ENCODE measurements at places on chromosomes 7 and 10.

DNA sequence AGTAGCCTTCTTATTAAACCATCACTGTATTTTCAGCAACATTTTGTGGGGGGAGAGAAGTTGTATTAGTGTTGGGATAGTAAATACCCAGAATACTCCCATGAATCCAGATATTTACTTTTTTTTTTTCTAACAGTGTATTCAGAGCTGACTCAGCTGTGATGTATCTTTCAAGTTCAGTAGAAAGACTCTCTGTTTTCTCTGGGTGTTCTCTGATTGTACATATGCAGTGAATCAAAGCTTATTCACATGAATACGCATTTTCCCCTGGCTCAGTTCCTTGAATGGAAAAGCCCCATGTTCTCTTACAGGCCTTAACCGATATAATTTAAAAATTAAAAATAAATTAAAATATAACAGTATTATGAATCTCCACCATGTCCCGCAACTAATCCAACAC, 1.3 kb downstream of the TFPI2 start:
- DNase-seq = no peak

DNA sequence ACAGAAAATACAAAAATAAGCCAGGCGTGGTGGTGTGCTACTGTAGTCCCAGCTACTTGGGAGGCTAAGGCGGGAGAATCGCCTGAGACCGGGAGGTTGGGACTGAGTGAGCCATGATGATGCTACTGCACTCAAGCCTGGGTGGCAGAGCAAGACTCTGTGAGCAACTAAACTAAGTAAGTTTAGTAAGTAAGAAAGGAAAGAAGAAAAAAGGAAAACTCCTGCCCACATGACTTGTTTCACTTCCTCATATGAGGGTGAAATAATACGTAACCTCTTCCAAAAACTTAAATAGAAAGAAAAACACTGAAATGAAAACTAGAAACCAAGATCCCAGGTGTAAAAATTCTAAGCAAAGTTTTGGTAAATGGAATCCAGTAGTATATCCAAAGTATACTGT, 79.6 kb downstream of the LARP4B start:
- DNase-seq = no peak

- no peak for DNase-seq
Measured at GRCh38 chr10:17256627-17257026, 28.6 kb downstream of the VIM start.

DNA sequence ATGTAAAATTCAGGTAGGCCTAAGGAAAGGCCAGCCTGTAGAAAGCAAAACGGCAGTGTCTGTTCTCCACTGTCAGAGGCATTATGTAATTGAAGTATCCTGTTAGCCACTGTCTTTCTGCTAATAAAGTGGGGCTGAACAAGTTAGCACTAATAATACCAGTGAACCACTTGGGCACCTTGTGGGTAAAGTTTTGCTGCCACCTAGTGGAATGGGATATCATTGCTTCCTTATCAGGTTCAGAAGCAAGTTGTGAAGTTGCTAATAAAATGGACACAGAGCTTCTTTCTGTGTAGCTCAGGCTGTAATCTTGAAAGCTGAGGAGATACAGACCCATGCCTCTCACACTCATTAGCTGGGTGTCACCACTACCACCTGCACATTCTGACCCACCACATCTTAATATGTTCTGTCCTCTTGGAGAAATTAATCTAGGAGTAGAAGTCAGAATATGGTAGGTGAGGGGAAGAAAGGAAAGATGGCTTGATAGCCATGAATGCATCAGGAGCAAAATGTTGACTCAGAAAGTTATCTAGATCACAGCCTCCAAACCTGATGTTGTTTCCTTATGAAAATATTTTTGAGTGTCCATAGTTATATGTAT, 175.1 kb downstream of the SEPTIN7 start:
- peak; percentile 91 for DNase-seq

DNA sequence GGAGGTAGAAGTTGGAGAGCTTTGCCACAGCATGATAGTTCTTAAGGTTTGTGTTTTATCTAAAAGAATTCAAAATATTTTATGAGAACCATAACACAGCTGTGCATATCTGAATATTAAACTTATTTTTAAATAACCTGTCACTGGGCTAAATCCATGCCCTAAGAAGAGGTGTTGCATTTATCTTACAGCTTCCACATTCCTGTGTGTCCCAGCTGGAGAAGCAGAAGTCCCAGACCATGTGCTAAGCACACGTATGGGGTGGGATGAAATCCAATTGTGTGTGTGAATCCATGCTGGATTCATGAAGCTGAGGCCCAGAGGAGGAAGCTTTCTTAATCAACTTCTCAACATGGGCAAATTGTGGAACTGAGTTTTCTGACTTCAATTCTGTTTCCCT, 121.5 kb downstream of the PKD1L1 start:
- no peak for DNase-seq

- DNase-seq = no peak
Measured at GRCh38 chr10:3201796-3202195, 29.2 kb upstream of the PITRM1 start.

DNA sequence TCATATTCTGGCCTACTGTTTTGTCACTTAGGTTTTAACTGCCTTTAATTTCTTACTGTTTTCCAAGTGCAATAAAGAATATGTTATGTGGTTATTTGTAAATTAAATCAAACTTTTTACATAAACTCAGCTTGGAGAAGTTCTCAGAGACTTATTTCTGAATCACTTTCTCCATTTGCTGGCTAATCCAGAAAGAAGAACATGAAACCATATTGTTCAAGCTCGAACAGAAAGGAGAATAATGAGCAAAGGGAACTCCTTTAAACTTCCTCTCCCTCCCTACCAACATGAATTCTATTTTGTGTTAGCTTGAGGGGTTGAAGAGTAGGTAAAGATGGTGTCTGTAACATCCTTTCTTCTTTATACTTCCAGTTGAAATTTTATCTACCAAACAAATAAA, 52.3 kb downstream of the SHTN1 start:
- no peak for DNase-seq

DNA sequence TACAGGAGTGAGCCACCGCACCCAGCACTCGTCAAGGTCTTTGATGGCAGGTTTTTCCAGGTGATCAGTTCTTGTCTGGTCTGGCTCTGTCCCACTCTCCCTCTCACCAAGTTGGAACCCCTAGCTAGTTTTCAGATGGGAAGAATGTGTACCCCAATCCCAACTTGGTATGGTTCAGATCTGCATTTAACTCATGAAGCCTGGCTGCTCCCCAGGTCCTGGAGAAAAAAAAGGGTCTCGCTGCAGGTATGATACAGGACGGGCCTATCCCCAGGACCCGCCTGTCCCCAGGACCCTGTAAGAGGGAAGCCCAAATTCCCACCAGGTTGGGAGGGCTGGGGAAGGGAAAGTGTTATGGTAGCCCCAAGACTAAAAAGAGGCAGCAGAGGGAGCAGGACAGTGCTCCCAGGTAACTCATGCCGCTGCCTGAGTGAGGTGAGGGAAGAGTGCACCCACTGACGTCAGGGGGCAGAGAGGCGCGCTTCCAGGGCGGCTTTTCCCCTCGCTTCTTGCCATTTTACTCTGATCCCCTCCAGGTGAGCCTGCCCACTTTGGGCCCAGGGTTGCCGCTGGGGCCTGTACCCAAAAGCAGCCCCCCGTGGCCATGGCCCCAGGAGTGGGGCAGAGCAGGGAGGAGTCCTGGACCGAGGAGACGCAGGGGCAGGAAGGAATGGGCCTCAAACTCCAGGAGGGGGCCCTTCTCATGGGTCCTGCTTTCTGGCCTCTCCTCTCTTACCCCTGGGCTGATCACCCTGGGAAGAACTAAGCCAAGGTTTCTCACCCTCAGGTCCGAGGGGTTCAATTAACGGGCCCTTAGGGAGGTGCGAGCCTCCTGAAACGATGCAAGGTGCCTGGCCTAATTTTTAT, 36.4 kb upstream of the SRRM3 start:
- peak; percentile 17 for DNase-seq

DNA sequence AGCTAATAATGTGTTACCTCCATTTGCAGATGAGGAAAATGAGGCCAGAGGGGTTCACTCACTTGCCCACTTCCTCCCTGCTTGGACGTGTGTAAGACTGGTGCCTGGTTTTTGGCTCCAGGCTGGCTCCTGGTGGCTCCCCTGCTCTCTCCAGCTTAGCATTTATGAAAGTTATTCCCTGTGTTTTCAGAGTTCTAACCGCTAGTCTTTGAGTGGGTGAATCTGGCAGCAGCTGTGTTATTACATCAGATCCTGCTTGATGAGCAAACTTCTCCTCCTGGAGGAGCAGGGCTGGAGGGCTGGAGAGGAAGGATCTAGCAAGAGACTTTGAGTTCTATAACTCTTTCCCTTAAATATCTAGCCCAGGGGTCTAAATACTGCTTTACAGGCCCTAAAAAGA, 80.9 kb upstream of the AGBL3 start:
- DNase-seq = peak; percentile 29

- peak; percentile 87 for DNase-seq
Measured at GRCh38 chr10:100878291-100878910, 34.4 kb upstream of the SLF2 start.

GRCh38 chr7:81584667-81585066, 185.2 kb downstream of the HGF start:
- no peak for DNase-seq

DNA sequence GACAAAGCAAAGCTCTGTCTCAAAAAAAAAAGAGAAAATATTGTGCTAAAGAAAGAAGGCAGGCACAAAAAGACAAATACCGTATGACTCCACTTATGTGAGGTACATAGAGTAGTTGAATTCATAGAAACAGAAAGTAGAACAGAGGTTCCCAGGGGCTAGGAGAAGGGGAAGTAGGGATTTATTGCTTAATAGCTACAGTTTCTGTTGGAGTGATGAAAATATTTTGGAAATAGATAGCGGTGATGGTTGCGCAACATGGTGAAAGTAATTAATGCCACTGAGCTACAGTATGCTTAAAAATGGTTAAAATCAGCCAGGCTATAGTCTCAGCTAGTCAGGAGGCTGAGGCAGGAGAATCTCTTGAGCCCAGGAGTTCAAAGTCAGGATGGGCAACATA, 18.5 kb upstream of the NPFFR1 start:
- DNase-seq = no peak

GRCh38 chr7:6221340-6222319, 50.8 kb downstream of the CYTH3 start:
- no peak for DNase-seq

All from stomach (tissue), 19 donors.